GM04503 (cell line): ENCODE measurements at places on chromosomes 12 and 14.
A peak's percentile ranks its signal among the peaks of the same experiment; 100 is the strongest.

DNA sequence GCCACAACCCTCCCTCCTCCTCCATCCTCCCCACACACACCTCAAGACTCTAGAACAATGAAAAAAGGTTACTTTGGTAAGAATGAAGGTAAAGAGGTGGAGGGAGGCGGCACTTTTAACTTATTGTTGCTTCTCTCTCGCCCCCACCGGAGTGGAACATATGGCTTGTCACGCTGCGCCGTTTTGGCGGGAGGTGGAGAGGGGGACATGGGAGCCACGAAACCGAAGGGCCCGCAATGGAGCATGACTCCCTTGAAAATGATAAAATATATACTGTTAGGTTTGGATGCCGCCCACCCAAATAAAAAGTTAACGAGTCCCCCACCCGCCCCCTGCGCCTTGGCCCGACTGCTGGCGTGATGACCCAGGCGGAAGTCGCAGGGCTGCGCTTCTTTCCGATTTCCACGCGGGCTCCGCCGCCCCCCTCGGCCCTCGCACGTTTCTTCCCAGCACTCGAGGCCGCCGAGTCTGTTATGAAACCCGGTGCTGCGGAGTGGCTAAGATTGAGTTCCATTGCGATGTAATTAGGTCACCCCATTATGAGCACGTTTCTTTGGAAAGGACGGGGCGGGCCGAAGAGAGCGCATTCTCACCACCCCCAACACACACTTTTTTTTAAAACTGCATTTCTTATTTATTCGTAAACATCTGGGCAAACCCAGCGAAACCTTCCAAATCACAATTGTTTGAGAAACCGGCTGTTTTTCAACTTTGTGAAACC is 1.4 kb upstream of the ZFP36L1 start:
- DNase-seq: peak; percentile 91

DNA sequence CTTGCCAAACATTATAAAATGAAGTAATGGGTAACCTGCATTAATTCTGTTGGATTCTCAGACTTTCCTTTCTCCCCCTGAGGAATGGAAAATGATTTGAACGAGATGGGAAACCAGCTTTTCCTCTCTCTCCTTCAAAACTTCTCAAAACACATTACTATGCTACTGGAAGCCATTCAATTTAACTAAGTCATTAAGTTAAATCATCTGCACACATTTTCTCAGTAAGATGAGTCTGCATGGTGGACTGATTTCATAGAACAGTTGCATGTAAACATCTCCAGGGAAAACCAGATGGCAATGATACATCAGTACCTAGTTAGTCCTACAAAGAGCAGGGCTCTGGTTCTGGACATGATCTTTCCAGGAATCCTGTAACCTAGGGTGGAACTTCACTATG is 59.9 kb downstream of the BMP4 start:
- peak; percentile 31 for DNase-seq

GRCh38 chr12:48016373-48017020 is 12.2 kb upstream of the COL2A1 start:
- DNase-seq: no peak

- DNase-seq: no peak
Observed at GRCh38 chr12:31406345-31406744, 80.4 kb upstream of the SINHCAF start.

DNA sequence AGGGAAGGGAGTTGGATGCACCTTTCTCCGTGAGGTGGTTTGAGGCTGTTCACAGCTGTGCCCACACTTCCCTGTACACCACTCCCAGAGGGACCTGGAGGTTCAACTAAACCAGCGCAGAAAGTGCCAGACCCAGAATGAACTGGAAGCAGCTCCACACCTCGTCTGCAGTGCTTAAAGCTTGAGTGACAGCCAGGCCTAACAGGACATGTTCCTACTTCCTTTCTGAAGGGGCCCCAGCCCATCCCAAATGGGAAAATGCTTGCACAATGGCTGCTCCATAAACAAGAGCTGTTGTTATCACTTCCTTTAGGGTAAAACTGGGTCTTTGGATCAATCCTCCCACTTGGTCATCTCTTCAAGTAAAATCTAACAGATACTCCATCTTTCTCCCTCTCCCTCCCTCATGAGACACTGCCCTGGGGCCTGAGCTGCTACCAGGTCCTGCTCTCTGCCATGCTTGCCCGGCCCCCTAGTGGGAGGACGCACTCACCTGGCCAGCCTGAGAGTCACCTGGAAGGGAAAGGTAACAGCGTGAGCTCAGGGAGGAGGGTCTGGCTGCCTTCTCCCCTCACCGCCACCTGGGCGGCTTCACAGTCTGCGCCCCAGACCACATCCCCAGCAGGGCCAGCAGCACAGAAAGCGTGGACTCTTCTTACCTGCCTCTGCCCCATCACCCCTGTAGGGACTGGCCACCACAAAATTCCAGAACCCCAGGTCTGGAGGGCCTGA is 33.5 kb downstream of the ISCA2 start:
- DNase-seq: no peak
